ENCODE measurements at places on chromosomes 7 and 10. TPM values are rescaled to one million over a fixed set of nuclear protein-coding genes. Genes with fewer than 3 reads are reported as not detected.

- no peak for DNase-seq
These were observed 96.0 kb downstream of the NOD1 start for GRCh38 chr7:30382607-30383006.

DNA sequence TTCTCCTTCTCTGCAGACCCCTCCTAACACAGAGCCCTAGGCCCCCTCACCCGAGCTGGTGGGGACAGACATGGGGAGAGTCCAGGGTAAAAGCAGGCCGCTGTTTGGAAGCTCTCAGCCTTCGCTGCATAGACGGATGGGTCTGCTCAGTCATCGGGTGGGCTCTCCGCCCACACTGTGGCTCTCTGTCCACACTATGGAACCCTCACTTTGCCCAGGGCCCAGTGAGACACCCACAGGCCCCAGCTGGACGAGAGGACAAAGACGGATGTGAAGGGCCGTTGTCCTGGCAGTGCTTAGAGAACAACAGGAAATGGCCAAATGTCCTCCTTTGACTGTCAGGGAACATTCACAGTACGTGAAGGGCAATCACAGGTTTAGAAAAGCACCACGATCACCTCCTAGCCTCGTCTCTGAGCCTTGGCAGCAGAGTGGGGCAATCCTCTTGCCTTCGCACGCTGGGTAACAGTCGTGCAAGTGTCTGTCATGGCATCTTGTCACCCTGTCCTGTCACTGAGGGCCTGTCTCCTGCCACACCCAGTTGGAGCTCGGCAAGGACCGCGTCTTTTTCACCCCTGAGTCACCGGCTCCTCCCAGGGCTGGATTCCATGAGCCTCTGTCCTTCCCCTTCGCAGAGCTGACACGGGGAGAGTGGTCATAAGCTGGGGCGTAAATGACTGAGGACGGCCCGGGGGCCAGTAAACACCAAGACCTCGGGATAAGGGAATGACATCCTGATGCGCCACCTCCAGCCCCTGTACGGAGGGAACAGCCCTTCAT, 80.6 kb downstream of the PRKAG2 start:
- DNase-seq = no peak

The PTF1A gene
- not detected for total RNA-seq

DNA sequence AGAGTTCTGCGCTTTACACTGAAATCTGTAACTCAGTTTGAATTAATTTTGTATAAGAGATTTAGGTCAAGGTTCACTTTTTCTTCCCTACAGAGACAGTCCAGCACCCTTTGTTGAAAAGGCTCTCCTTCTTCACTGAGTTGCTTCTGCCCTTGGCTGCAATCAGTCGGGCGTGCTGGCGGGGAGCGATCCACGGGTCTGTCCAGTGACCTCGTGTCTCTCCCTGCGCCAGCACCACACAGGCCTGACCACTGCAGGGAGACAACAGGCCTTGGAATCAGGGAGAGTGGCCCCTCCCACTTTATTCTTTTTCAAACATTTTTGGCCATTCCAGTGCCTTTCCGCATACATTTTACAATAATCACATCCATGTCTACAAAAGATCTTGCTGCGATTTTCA, 66.9 kb downstream of the AMZ1 start:
- DNase-seq = no peak

GRCh38 chr7:37081436-37081835, 357.1 kb upstream of the AOAH start:
- no peak for DNase-seq

GRCh38 chr7:150620617-150621371, 11.4 kb downstream of the GIMAP6 start:
- no peak for DNase-seq

DNA sequence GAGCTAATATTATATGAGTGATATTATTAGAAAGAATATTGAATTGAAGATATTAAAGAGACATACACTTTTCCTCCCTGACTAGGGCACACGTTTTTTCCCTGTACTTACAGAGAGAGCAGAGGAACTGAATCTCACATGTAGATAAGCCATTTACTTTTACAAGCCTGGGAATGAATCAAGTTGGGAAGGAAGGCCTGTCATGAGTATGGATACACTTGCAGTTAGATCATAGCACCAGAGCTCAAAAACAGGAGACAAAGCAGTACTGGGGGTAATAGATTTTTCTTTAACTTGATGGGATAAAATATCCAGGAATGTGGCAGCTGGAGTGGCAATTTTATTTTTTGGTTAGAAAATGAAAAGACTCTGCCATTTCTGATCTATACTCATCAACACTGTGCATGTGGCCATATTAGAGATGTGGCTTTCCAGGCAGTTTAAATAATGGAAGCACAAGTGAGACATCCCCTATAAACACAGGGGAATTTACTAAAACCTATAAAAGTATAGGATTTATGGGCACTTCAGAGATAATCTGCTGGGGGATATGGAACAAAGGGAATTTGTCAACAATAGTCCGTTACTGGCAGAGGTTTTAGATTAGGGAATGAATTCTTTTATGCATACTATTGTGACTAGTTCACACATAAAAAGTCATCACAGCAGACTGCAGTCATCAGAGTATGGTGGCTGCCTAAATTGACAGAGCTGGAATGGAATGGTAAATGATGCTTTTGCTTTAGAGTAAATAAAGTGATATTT, 657.7 kb upstream of the MBL2 start:
- no peak for DNase-seq

The HEPACAM2 gene
- total RNA-seq = not detected

DNA sequence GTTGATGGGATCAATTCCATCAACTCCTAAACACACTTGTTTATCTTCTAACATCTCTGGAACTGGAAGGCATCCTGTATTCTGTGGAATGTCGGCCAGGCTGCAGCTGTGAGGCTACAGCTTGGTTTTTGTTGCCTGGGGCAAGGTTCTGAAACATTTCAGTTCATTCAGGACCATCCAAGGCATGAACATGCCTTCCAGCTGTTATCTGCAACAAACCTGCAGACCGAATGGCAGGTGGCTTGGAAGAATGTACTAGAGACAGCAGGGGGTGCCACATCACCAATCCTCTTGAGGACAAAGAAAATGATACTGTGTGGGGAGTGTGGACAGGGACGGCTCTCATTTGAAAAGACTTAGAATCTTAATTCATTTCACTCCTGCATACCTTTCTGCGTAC, 12.4 kb downstream of the PAPOLB start:
- DNase-seq = no peak

The PDSS1 gene
- 4.5 TPM for total RNA-seq

GRCh38 chr7:17774248-17774647, 166.0 kb downstream of the SNX13 start:
- no peak for DNase-seq

DNA sequence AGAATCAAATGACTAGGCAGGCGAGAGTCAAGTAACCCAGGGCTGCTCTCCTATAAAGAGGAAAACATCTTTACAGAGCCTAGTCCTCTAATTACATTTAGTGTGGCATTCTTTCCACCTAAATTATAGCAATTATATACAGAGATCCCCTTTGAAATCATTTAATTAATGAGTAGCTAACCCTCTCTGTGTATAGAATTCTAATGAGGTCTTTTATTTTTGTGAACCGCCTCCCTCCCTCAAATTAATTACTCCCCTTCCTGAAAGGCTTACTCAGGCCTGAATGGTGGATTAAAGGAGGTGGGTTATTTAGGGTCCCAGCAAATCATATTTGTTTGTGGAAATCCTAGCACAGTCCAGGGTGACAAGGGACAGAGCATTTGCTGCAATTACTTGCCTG, 551.8 kb downstream of the SORCS3 start:
- DNase-seq = no peak

DNA sequence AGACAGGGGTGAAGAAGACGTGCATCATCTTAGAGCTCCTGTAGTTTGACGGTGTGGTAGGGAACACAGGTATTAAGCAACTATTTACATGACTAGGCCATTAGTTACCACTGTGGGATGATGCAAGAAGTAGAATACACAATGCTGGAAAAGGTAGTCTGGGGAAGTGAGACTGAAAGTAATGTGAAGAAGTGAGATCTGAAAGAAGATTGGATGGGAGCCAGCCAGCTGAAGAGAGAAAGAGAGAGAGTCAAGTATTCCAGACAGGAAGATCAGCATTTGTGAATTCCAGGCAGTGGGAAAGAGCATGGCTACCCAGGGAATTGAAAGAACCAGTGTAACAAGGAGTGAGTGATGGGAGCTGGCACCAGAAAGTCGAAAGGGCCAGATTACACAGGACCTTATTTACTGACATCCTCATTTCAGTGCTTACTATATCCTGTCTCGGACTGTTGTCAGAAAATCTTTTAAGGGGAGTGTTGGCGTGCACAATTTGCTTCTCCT, 4.0 kb upstream of the CFAP58 start:
- DNase-seq = no peak

GRCh38 chr7:158114056-158114850, 473.4 kb downstream of the PTPRN2 start:
- DNase-seq = no peak

DNA sequence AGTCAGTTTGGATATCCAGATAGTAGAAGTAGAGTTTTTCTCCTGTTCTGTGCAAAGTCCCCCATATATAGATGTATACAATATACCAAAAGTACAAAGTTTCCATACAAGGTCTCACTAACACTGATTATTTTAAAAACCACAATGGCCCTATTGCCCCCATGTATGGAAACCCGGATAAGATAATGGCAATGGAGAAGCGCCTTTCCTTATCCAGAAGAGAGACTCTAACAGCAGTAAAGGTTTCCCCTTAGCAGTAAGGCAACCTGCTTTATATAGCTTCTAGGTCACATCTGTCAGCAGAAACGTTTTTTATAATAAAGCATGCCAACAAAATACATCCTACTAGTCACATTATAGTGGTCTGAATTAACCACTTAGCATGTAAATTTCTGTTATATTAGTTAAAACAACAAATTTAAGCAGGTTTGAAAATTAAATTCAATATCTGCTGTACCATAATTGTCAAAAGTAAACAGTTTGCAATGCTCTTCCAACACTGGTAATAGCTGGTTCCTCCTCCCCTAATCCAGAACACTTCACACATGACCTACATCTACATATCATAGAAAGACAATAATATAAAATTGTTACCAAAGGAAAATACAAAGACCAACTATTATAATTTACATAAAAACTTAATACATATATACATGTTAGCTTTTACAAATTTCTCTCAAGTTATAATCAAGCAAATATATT, 22.4 kb downstream of the USP6NL start:
- DNase-seq = no peak

- no peak for DNase-seq
These were observed 96.4 kb upstream of the CACNA2D1 start for GRCh38 chr7:82539969-82540368.

DNA sequence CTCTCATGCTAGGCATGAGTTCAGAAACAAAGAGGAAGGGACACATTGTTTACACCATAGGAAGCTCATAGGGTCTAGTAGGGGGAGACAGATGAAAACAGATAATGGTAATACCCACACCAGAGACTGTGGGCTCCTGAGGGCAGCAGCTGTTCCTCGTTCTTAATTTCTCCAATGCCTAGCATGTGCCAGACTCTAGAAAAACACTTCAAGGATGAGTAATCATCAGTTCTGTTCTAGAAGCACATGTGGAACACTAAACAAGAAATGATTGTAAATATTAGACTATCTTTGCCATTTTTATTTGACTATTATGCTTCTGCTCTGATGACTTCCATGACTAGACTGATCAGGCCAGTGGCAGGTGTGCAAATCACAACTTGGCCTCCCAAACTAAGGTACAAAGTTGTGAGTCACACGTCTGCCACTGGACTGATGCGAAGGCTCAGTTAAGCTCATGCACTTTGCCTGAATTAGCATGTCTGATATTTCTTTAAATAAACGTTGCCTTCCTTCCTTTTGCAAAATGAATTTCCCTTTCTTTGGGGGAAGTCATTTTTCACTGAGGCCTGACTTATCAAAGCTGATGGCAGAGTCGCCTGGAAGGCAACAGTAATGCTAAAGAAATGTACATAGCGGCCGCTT, 89.2 kb upstream of the FGL2 start:
- DNase-seq = no peak
